ENCODE measurements at places on chromosomes 13 and 19.
A peak's percentile ranks its signal among the peaks of the same experiment; 100 is the strongest.

DNA sequence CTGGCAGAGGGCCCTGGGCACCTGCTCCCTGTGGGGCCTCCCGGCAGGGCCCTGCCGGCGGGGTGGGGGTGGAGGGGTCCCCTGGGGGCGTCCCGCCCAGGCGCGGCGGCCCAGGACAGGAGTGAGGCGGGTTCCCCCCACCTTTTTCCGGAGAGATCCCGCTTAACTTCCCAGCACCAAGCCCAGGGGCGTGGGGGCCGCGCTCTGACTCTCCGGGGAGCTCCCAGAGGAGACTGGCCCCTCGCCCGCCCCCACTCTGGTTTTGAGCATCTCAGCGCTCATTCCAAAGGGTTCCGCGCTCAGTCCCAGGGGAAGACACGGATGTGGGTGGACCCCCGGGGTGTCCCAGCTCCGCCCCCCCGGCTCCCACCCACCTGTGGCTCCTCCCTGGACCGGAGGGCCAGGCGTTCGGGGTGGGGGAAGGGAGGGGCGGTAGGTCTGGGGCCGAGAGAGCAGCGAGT is 476 bp downstream of the C2CD4C start:
- DNase-seq: no peak

GRCh38 chr13:19597523-19597922 is 35.9 kb upstream of the MPHOSPH8 start:
- no peak for DNase-seq

- no peak for DNase-seq
Measured at GRCh38 chr19:9295411-9295849, 14.2 kb downstream of the ZNF699 start.

- no peak for DNase-seq
Measured at GRCh38 chr19:35785339-35785627, 9.9 kb downstream of the ARHGAP33 start.

- no peak for DNase-seq
Measured at GRCh38 chr13:50891206-50891605, 18.4 kb upstream of the RNASEH2B start.

DNA sequence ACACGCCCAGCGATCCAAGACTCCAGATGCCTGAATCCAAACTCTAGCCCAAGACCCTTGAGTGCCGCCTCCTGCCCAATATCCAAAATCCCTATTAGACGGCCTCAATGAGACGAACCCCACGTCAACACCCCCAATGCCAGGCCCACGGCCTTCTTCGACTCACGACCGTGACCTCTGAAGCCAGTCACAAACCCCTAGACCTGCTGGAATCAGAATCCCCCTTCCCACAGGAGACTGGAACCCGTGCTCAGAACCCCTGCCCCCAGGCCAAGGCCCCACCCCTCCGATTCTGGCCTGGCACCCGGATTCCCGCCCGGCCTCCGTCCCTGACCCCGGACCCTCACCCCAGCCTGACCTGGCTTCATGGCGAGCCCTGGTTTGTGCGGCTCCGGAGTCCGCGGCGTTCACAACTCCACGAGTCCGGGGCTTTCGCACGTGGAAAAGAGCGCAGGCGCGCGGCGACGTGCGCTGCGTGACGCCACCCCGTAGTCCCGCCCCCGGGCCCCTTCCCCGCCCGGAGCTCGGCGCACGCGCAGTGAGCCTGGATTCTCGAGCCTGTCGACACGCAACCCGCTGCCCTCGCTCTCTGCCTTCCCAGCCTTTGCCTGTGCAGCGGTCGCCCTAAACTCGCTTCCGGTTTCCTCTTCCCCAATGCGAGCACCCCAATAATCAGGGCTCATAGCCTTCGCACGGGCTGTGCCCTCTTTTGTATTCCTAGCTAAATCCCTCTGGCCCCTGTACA is at the start of gene FBL:
Gene FBL (minus strand): TSS at position 447 of the 745 bp plus-strand sequence. CDS start 79 bp downstream, at position 368.
- DNase-seq: peak; percentile 98

DNA sequence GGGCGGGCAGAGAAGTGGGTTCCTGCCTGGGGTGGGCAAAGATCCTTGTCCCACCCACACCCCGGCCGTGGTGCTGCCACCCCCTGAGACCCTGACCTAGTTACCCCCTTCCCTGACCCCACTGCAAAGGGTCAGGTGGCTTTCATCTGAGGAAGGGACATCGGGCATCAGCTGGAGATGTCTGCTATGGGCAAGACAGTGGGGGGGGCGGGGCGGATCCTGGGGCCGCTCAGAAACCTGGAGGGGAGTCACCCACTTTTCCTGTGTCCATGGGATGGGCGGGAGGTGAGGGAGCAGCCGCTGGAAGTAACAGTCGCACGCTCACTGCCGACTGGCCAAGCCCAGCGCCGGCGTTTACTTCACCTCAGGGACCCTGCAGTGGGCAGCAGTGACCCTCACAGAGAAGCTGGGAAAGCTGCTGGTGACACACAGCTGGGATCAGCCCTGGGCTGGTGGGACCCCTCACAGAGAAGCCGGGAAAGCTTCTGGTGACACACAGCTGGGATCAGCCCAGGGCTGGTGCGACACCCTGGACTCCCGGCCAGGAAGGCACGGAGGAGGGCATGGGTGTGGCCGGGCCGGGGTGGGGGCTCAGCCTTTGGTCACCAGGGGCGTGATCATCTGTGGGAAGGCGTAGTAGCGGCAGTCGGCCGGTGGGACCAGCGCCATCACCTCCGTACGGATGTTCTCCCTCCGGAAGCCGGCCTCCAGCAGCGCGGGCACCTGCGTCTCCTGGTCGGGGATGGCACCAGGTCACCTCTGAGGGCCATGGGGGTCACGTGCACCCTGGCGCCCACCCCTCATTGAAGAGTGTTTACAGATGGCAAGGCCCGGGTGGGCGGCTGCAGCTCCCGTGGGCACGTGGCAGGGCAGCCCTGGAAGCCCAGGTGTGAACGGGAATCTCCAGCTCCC is 4.3 kb downstream of the GAMT start:
- DNase-seq: no peak

GRCh38 chr19:17415121-17415520 is 4.7 kb upstream of the MVB12A start:
- DNase-seq: no peak

- no peak for DNase-seq
Measured at GRCh38 chr19:13935765-13936510, 2.3 kb downstream of the PODNL1 start.

DNA sequence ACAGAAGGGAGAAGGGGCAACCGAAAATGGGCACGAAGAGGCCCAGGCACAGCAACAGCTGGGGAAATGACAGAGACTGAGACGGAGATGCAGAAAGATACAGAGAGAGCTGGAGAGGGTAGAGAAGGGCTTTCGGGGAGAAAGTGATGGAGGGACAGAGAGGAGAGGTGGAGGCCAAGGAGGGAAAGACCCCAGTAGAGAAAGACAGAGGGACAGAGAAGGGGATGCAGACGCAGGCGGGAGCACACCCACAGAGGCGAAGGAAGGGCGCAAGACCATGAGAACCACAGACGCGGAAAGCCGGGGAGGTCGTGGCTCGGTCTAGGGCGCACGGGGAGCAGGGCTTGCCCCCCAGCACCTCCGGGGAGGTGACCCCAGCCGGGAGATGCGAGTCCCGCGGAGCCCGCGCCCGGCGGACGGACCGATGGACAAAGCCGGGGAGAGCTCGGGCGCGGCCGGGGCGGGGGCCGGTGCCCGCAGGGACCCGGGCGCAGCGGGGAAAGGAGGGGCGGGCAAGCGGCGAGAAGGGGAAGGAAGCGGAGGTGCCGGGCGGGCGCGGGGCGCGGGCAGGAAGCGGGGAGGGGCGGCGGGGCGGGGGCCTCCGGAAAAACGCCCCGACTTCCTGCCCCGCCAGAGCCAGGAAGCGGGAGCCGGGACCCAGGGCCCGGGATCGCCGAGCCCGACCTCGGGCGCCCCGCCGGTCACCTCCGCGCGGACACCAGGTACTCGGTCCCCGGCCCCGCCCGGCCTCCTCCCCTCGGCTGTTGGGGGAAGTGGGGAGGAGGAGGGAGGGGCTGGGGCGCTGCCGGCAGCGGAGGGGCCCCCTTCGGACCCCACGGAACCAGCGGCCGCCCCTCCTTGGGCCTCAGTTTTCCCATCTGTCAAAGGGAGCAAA is at the start of gene ARHGEF1:
Gene ARHGEF1 (plus strand): TSS at position 617 of the 895 bp plus-strand sequence. CDS start 4,899 bp downstream, outside the sequence.
- peak; percentile 44 for DNase-seq

DNA sequence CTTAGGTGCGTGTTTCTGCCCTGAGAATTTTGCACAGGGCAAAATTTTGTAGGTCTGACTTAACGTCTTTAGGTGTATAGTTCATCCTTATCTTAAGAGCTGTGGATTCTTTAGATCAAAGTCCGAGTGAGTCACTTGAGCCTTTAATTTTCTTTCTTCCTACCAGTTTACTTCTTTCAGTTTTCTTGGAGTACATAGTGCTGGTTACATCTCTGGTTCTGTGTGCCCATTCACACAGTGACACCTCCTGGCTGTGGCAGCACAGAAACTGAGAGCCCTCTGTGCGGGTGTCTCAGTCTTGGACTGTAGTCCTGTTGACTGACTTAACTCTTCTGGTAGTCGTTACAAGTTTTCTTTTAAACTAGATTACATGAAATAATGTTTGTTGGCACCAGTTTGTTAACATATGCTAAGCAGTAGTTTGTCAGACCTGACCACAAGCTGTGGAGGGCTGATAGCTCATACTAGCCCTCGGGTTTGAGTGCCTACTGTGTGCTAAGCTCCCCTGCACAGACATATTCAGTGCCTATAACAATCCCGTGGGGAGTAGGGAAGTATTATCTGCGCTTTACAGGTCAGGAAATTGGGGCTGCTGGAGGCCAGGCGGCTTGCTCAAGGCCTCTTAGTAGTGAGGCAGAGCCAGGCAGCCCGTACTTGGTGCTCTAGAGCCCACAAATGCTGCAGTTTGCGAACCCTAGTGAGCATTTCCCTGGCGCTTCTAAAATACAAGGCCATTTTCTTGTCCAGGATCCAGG is 1.6 kb downstream of the GATAD2A start:
- no peak for DNase-seq

DNA sequence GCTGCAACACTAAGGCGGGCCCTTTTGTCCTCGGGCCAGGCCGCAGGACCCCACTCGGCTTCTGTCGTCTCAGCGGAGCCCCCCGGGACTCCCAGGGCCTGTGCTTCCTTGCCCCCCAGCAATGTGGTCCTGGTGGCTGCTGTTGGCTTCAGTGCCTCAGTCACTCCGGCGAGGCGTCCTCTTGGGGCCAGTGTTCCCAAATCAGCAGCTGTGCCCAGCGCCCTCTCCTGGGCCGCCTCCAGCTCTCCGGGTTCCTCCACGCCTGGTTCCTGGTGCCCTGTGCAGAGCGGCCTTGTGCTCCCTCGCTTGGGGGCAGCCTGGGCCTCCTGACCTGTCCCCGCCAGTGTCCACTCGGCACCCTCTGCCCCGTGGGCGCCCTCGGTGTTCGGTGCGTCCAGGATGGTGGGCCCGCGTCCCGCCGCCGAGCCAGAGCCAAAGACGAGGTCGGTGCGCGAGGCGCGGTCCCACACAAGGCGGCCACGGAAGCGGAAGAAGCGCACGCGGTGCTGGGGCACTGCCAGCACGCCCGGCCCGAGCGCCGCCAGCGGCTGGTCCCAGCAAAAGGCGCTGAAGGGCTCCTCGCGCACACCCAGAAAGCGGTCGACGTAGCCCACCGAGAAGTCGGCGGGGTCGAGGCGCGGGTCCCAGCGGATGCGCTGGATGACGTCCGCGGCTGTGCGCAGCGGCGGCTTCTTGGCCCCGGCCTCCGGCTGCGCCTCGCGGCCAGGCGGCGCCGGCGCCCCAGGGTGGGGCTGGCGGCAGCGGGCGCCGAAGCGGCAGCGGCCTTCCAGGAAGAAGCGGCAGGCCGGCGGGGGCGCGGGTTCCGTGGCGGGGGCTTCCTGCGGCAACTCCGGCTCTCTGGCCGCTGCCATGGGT is 685 bp downstream of the LENG9 start:
- peak; percentile 40 for DNase-seq

GRCh38 chr19:51108805-51109146 is 567 bp upstream of the CTU1 start:
- no peak for DNase-seq

- peak; percentile 49 for DNase-seq
Measured at GRCh38 chr19:4636151-4636717, 3.1 kb upstream of the TNFAIP8L1 start.

DNA sequence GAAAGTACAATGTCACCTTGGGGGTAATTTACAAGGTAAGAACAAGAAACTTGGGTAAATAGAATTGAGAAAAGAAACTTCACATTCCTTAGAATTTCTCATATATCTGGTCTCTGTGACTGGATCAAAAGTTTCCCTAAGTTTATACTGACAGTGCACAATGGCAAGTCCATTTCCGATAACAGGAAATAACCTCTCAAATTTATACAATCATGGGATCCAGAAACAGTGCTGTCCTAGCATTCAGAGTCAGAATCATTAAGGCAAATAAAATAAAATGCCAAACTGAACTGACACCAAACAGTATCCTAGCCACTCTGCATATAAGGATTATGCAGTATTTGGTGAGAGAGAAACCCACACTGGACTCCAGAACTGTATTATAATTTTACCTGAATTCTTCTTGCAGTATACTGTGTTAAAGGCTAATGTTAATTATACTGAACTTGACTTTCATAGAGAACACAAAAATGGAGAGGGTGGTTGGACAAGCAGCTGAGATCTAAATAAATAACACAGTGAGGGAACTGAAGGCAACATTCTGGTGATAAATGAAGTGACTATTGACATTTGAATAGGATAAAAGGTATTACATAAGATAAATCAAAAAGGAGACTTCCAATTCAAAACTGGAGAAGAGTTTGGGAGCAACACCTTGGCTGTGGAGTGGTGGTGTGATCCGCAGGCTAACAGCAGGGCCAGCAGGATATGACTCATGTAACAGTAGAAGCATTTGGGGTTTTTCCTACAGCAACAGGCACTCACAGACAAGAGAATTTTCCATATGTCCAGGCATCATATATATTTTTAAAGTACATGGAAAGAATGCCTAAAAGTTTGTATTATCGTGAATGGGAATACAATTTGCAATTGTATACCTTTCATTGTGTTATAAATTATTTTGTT is 932.5 kb upstream of the MIR17HG start:
- DNase-seq: no peak

DNA sequence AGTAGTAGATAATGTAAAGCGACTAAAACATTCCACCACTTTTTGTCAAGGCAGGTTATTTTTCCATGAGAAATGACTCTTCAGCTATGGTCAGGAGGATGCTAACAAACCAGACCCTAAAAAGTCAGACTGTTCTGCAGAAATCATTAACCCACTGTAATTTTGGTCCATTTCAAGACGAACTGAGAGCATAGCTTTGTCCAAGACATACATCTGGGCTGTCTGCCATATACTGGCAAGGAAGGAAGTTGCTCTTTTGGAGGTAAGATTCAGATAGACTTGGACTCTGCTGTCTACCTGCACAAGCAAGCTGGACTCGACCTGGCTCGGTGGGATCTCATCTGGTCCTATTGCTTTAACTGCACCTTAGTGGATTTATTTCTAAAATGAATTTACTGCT is 207.8 kb downstream of the POSTN start:
- DNase-seq: no peak

GRCh38 chr19:30557212-30557611 is 185.0 kb downstream of the ZNF536 start:
- DNase-seq: no peak

- DNase-seq: no peak
Measured at GRCh38 chr13:96988441-96988840, 5.8 kb downstream of the OXGR1 start.
